ENCODE measurements at places on chromosomes 4 and X.

- DNase-seq = no peak
Observed at GRCh38 chr4:150782921-150783320, 201.0 kb downstream of the MAB21L2 start.

GRCh38 chr4:114385195-114385985 is 213.2 kb upstream of the UGT8 start:
- no peak for DNase-seq

- no peak for DNase-seq
Observed at GRCh38 chr4:74682567-74683359, 111.6 kb downstream of the BTC start.

DNA sequence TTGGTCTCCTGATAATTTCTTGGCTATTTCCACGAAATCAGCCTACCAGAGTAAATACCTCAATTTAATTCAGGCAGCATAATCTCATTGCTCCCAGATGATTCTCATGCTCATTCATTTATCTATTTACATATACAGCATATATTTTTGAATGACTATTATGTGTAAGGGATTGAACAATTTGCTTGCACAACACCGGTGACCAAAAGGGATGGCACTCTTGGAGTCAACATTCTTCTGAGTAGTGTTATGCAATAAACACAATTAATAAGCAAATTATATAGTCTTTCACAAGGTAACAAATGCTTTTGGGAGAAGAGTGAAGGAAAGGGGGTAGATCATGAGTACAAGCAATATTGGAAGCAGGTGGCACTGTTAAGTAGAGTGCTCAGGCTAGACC is 1015.3 kb downstream of the ARAP2 start:
- DNase-seq = no peak

GRCh38 chr4:56979421-56980072 is 851 bp downstream of the POLR2B start:
- DNase-seq = peak; percentile 11

GRCh38 chr4:183738081-183738673 is 79.1 kb downstream of the TRAPPC11 start:
- DNase-seq = no peak

- DNase-seq = no peak
Observed at GRCh38 chr4:115121351-115122043, 8.1 kb upstream of the NDST4 start.

GRCh38 chr4:141121768-141122454 is 11.4 kb downstream of the RNF150 start:
- DNase-seq = no peak

GRCh38 chrX:42803320-42803719 is 25.4 kb upstream of the PPP1R2C start:
- no peak for DNase-seq

GRCh38 chr4:71113294-71113693 is 119.8 kb downstream of the DCK start:
- DNase-seq = no peak

DNA sequence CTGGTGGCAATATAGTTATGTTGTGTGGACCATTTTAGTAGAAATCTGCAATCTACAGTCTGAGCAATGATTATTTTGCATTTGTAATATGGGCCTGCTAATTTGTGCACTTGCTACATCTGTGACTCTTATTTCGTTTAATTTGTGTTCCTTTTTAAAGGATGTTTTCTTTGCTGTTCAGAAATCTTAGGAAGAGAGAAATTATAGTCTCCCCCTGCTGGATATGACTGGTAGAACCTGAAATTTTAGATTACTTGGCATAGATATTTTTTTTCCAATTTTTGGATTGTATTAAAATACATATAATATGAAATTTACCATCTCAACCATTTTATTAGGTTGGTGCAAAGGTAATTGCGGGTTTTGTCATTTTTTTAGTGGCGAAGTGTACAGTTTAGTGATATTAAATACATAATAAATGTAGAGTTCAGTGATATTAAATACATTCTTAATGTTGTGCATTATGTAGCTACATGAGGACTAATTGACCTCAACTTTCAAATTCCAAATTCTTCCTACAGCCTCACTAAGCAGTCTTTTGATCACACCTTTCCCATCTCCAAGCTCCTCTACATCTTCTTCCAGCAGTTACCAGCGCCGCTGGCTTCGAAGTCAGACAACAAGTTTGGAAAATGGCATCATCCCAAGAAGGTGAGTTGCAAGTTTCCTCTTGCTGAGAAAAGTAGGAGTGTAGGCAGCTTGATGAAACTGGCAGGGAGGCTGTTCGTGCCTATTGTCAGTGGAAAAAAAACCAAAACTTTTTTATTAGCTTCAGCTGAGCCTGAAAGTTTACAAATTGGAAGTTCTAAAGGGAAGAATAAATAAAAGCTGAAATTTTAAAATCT is 82.2 kb downstream of the FNIP2 start:
- DNase-seq = no peak

DNA sequence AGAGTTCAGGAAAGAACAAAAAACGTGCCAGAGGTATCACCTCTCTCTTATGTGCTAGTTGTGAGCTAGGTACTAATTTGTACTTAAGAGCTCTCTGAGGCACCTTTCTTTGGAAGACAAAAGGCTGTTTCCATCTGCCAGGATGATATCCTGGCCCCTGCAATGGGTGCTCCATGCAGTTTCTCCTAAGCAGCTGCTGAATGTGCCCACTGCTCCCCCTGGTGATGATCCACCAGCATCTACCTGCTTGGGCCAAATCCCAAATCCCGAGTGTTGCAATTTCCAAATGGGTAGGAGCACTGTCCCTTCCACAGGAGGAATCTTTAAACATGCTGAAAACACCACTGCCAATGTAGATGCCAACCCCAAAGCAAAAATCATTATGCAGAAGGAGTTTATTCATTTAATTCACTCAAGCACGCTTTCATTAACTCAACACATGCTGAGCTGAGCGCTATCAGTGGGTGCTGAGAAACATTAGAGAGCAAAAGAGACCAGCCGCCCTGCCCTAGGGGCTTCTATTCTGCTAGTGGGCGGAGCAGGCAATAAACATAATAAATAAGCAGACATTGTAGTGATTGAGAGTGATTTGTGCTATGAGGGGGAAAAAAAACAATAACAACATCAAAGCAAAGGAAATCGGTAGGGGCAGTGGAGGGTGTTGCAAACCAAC is 69.6 kb upstream of the C4orf50 start:
- DNase-seq = no peak

GRCh38 chr4:74327762-74328161 is 19.5 kb downstream of the EPGN start:
- no peak for DNase-seq

- no peak for DNase-seq
Observed at GRCh38 chrX:31200430-31200829, 128.6 kb upstream of the FTHL17 start.

GRCh38 chr4:147526272-147526654 is 45.4 kb downstream of the EDNRA start:
- DNase-seq = no peak

DNA sequence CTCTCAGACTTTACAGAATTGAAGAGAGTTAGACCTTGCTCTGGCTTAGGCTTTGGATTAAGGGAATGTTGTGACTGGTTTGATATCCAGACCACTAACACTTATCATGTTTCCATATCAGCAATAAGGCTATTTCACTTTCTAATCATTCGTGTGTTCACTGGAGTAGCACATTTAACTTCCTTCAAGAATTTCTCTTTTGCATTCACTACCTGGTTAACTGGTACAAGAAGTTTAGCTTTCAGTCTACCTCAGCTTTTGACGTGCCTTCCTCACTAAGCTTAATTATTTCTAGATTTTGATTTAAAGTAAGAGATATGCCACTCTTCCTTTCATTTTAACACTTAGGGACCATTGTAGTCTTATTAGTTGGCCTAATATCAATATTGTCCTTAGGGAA is 62.6 kb downstream of the CASP6 start:
- DNase-seq = no peak

GRCh38 chr4:149102765-149103164 is 660.6 kb upstream of the NR3C2 start:
- DNase-seq = no peak

- no peak for DNase-seq
Observed at GRCh38 chr4:157221426-157221894, 932 bp downstream of the GRIA2 start.

DNA sequence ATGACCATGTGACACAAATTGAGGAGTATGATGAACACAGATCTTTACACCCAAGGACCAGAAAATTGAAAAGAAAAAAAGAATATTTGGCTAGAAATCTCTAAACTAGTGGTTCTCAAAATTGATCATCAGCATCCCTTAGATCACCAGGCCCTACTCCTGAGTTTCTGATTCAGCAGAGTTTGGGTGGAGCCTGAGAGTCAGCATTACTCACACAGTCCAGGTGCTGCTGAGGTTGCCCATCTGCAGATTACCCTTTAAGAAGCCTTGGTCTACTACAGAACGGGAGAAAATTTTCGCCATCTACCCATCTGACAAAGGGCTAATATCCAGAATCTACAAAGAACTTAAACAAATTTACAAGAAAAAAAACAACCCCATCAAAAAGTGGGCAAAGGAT is 182.8 kb downstream of the MOSPD2 start:
- DNase-seq = no peak

- DNase-seq = no peak
Observed at GRCh38 chrX:20609916-20610415, 343.3 kb upstream of the RPS6KA3 start.

DNA sequence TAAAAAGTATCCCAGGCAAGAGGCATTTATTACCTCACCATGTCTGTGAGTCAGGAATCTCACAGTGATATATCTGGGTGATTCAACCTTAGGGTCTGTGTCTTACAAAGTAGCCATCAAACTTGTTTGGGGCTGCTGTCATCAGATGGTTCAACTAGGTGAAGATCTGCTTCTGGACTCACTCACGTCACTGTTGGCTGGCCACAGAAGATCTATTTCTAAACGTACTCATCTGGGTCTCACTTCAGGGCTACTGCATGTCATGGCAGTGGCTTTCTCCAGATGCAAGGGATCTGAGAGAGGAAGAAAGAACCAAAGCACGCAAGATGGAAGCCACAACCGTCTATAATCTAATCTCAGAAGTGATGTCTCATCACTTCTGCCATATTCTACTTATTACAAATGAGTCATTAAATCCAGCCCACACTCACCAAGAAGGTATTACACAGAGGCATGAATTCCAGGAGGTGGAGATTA is 267.8 kb upstream of the ANKRD50 start:
- no peak for DNase-seq

DNA sequence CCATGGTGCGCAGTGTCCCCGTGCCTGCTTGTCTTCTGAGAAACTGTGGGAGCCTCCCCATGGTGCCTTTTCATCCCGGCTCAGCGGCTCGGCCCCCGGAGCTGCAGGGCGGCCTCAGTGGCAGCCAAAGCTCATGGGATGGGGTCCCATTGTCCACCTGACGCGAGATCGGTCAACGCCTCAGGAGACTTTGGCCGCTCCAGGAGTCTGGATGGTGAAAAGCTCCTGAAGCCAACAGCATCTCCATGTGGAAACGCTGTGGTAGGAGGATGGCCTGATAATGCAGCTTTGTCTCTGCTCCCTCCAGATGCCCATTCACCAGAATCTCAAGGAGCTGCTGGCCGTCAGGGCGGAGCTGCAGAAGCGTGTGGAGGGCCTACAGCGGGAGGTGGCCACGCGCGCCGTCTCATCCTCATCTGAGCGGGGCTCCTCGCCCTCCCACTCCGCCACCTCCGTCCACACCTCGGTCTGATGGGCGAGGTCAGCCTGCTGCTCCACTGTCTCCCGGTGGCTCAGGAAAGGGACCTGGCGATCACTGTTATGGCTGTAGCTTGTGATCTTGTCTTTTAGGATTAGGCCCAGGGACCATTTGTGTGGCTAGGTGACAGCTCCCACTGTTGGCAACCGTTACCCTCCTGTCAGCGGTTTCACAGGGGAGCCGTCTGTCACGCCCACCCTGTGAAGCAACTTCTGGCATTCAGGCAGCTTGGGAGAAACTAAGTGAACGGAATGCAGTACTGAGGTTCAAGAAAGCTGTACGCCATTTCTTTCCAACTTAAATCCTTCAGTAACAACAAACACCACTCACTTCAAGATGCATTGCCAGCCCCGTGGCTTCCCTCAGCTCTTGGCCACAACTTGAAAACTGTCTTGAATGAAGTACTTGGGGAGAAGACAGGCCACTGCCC is 69.3 kb downstream of the MTMR1 start:
- DNase-seq = no peak

- no peak for DNase-seq
Observed at GRCh38 chr4:34814266-34814665, 1430.0 kb downstream of the ARAP2 start.

DNA sequence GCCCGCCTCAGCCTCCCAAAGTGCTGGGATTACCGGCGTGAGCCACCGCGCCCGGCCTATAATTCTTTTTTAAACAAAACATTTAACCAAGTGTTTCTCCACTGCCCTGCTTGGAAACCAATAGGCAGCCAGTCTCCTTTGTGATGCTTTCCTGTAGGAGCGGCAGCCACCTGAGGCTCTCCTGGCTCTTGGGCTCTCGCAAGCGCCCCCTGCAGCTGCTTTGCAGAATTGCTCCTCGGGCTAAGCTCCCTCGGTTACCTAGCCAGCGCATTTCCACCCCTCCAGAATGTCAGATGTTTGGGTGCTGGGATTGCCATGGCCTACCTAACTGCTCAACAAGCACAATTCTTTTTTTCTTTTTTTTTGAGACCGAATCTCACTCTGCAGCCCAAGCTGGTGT is 7.7 kb downstream of the S100P start:
- no peak for DNase-seq

- DNase-seq = no peak
Observed at GRCh38 chrX:127519323-127519722, 532.9 kb downstream of the ACTRT1 start.

Data from activated gamma-delta T cell (primary cell).